ENCODE measurements at places on chromosomes 1 and 21. TPM values are rescaled to one million over a fixed set of nuclear protein-coding genes. Genes with fewer than 3 reads are reported as not detected.

GRCh38 chr1:150281758-150282557 is at the start of gene CIART:
Gene CIART (plus strand): TSS chr1:150282554. CDS start chr1:150283268, 714 bp downstream.
- H3K4me3 ChIP-seq = peak within 1 kb of the TSS; percentile 74
- peak within 1 kb of the TSS; percentile 67 for H3K27ac ChIP-seq
- H3K27me3 ChIP-seq = no peaks in the 10 kb centered on the region
- peaks cover 19% of the 10 kb centered on the region for H3K4me1 ChIP-seq

GRCh38 chr21:45590726-45591618 is 48.7 kb upstream of the SLC19A1 start:
- no peak overlapping the region for H3K4me3 ChIP-seq
- peaks cover 19% of the 10 kb centered on the region for H3K27me3 ChIP-seq
- H3K36me3 ChIP-seq = no peaks in the 10 kb centered on the region
- DNase-seq = no peak
- H3K4me1 ChIP-seq = peaks cover 4% of the 10 kb centered on the region
- H3K27ac ChIP-seq = no peak overlapping the region

Gene ALDH9A1
- total RNA-seq = 62.7 TPM

Gene KLHDC7A
- 0.17 TPM for total RNA-seq

Gene TLR5
- total RNA-seq = 1.2 TPM
